ENCODE measurements at places on chromosomes 1 and 21.

- no peak for DNase-seq
These were observed 61.4 kb downstream of the BRINP3 start for GRCh38 chr1:190416239-190416638.

DNA sequence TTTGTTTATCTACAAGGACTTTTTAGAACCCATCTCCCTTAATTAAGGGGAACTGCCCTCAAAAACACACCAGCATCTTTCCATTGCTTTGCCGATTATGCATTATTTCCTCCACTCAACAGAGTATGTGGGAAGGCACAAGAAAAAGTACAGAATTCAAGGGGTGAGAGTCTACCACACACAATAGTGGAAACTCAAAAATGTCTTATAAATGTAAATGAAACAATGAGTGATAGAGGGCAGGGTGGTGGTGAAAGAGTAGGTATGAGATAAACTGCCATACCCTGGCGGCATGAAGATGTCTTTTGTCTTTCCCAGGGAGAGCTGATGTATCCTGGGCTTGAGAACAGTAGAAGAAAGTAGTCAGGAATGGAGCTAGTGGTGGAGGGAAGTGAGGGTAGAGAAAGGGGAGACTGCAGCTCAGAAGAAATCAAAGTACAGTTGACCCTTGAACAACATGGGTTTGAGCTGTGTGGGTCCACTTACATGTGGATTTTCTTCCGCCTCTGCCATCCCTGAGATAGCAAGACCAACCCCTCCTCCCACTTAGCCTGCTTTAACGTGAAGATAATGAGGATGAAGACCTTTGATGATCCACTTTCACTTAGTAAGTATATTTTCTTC is 24.4 kb downstream of the CD58 start:
- DNase-seq, result no peak

- DNase-seq, result no peak
These were observed 91.9 kb upstream of the TSPAN2 start for GRCh38 chr1:115181231-115181630.

GRCh38 chr1:6099787-6100765 is 54.4 kb downstream of the KCNAB2 start:
- DNase-seq, result no peak

DNA sequence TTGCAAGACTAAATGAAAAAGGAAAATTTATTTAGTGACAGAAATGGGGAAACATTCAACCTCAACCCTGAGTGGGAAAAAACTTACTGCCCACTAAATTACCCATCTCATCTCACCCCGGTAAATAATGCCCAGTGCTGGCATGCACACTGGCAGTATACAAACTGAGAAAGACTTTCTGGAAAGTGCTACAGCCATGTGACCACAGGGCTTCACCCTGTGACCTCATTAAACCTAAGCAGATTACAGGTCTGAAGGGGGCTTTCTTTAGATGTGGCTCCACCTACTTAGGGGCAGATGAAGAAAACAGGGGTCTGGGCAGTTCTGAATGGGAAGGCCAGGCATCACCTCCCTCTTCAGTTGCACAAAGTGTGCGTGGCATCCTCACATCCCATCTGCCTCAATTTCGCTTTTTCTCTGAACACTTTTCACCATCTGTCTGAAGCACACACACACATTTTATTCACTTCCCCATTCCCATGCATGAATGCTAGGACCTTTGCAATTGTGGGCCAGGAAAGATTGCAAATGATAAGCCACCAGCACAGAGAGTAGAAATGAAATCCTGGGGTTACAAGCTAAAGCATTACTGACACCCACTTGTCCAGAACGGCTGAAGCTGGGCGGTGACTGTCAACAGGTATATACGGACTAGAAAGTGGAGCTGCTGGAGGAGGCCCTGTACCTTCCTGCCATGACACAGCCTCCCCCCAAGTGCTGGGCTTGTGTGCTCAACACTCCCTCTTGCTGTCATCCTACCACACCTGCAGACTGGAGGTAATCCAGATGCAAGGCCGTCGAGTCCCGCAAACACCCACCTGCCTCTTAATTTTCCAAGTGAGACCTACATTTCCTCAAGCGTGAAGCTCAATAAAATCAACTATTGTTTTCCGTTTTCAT is 2.7 kb downstream of the NADK start:
- DNase-seq, result no peak

DNA sequence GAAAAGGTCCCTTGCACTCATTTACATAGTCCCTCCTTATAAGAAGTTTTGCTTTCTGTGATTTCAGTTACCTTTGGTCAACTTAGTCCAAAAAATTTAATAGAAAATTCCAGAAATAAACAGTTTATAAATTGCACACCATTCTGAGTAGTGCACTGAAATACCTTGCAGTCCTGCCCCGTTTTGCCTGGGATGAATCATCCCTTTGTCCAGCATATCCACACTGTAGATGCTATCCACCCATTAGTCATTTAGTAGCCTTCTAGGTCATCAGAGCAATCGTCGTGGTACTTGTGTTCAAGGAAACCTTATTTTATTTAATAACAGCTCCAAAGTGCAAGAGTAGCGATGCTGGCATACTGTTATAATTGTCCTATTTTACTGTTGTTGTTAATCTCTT is 38.0 kb downstream of the SPRTN start:
- DNase-seq, result peak; percentile 62

DNA sequence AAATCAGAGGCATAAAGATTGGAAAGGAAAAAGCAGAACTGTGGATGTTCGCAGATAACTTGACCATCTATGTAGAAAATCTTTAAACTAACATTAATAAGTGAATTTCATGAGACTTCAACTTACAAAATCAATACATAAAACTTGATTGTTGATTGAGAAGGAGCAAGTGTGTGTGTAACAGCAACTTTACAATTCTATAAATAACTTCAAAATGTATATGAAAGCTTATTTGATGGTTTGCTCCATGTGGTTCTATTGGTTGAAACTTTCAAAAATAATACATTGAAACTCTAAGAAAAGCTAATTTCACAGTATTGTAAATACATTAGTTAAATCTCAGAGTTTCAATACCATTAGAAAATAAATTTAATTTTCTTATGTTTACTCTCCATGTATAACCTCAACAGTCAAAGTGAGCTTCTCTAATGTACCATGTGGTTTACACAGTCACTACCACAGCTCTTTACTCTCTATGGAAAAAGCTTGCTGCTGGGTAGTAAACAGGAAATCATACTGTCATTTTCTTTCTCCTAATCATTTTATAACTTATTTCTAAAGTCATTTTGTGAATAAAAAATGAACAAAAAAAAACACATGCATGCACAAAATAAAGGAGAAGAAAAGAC is 12.0 kb downstream of the AKT3 start:
- DNase-seq, result no peak

- DNase-seq, result no peak
These were observed 57.7 kb downstream of the NTNG1 start for GRCh38 chr1:107198561-107198960.

- no peak for DNase-seq
These were observed 481.8 kb upstream of the NFIA start for GRCh38 chr1:60600532-60600931.

- DNase-seq, result peak; percentile 8
These were observed 124.5 kb downstream of the DNM3 start for GRCh38 chr1:171965777-171966176.

- DNase-seq, result no peak
These were observed 5.1 kb upstream of the EPHB2 start for GRCh38 chr1:22705586-22705985.

DNA sequence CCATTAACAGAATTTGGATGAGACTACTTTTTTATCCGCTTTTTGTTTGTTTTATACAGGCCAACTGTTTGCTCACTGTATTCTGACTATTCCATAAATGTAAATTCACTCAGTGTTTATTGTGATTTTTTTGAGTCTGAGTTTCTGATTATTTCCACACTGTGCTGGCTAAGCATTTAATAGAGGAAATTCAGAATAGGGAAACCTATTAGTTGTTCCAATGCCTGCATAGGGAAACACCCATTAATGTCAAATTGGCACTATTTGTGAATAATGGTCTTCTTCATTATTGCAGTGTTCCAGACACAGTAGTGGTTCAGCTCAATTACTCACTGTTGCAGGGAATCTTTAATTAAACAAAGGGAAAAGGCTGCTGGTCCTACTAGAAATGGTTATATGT is 174.7 kb upstream of the SGIP1 start:
- no peak for DNase-seq

- peak; percentile 28 for DNase-seq
These were observed 9.1 kb upstream of the MATN1 start for GRCh38 chr1:30732277-30732996.

- DNase-seq, result peak; percentile 74
These were observed 77.0 kb downstream of the MORN1 start for GRCh38 chr1:2314273-2314802.

- peak; percentile 16 for DNase-seq
These were observed 210.6 kb downstream of the ROR1 start for GRCh38 chr1:63984257-63984929.

- DNase-seq, result no peak
These were observed 10.2 kb downstream of the UAP1 start for GRCh38 chr1:162571696-162572095.

DNA sequence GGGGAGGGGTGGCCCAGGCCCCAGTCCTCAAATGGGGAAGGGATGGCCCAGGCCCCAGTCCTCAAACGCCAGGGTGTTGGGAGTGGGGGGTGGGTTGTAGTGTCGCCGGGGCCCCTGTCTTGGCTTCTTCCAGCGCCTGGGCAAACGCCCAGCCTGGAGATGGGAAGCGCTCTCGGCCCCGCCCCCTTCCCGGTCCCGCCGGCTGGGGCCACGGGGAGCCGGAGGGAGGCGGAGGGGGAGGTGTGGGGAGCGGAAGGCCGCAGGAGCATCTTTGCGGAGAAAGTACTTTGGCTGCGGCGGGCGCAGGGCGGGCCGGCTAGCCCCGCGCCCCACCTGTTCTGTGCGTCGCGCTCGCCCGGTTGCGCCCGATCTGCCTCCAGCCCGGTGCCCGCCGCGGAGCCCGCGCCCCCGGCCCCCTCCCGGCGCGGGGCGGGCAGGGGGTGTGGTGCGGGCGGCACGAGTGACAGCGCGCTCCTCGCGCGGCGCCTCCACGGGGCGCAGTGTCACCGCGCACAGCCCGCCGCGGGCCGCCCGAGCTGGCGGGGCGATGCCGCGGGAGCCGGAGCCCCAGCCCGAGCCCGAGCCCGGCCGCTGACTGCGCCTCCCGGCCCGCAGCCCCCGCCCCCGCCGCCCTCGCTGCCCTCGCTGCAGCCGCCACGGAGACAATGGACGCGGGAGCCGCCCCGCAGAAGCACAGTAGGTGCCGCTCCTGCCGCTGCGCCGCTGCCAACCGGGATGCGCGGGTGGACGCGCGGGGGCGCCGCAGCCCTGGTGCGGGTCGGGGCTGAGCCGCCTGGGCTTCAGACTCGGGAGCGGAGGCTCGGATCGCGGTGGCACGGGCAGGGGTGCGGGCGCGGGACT is 31.1 kb upstream of the PEX10 start:
- DNase-seq, result peak; percentile 39

GRCh38 chr1:14996133-14997050 is 157.2 kb upstream of the TMEM51 start:
- DNase-seq, result peak; percentile 95

DNA sequence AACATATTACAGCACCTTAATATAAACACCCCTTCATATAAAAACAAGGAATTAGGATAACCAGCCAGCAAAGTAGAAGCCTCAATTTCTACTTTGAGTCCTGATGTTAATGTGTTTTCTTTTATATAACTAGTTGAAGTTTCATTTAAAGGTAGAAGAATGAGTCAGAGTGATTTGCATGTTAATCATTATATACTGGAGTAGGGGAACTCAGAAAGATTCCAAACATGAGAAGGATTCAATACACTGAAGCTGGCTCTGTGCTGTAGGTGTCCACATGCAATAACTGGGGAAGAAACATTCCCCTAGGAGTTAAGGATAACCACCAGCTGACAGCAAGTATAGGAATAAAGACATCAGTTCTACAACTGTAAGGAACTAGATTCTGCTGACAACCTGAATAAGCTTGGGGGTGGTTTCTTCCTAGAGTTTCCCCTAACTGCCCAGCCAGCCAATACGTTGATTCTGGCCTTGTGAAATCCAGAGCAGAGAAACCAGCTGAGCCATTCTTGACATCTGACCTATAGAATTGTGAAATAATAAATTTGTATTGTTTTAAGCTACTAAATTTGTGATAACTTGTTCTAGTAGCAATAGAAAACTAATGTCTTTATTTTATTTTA is 33.4 kb upstream of the RNPC3 start:
- DNase-seq, result no peak

GRCh38 chr1:228011721-228012311 is 5.0 kb downstream of the WNT3A start:
- no peak for DNase-seq

- no peak for DNase-seq
These were observed 250.3 kb upstream of the PROX1 start for GRCh38 chr1:213737398-213738035.

- peak; percentile 93 for DNase-seq
These were observed 43.5 kb downstream of the MAST2 start for GRCh38 chr1:45846931-45847330.

DNA sequence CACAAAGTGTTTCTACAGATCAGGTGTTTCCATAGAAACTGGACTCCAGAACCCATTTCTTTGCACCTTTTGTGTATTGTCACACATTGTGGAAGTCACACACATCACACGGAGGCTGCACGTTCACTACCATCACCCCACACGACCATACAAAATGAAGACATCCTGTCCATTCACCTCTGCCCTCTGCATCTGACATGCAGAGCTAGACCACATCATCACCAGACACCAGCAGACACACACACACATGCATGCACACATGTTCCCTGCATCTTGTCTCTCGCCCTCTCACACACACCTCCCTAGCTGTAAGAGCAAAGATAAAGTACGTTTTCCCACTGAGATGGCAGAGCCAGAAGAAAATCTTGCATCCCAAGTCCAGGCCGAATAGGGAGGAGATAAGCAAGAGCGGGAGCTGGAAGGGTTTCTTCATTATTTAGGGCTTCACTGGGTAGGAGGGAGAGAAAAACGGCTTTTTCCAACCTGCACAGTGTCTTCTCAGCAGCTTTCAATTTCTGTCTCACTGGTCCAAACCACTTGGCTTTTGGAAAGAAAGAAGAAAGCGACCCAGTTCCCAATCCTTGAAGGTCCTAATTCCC is 709 bp downstream of the PRELP start:
- DNase-seq, result peak; percentile 20

- DNase-seq, result no peak
These were observed 30.4 kb downstream of the PIK3C2B start for GRCh38 chr1:204464187-204464631.
